Progenitor cell of endocrine pancreas (in vitro differentiated cells): ENCODE measurements at places on chromosomes 5 and 9. TPM values are rescaled to one million over a fixed set of nuclear protein-coding genes. Genes with fewer than 3 reads are reported as not detected.

The LHX6 gene
- 1.6 and 3.1 TPM in 2 replicates for total RNA-seq

The OSMR gene
- total RNA-seq, result 0.19 and 0.82 TPM in 2 replicates

The GRPEL2 gene
- total RNA-seq, result 17.6 and 20.2 TPM in 2 replicates

The FSTL4 gene
- total RNA-seq, result 2.4 and 3.2 TPM in 2 replicates

The CDH9 gene
- total RNA-seq, result not detected in 2 replicates

The PRLR gene
- 5.7 and 7.6 TPM in 2 replicates for total RNA-seq

The PHF24 gene
- total RNA-seq, result 0.29 and 0.38 TPM in 2 replicates

The CCNO gene
- 0.19 TPM in 1 of 2 replicates, not detected in the other for total RNA-seq
